ENCODE measurements at places on chromosomes 6 and 20.

- no peak for DNase-seq
Observed at GRCh38 chr6:109300874-109301273, 81.4 kb downstream of the CD164 start.

- no peak for DNase-seq
Observed at GRCh38 chr6:135320721-135321621, 139.9 kb downstream of the MYB start.

DNA sequence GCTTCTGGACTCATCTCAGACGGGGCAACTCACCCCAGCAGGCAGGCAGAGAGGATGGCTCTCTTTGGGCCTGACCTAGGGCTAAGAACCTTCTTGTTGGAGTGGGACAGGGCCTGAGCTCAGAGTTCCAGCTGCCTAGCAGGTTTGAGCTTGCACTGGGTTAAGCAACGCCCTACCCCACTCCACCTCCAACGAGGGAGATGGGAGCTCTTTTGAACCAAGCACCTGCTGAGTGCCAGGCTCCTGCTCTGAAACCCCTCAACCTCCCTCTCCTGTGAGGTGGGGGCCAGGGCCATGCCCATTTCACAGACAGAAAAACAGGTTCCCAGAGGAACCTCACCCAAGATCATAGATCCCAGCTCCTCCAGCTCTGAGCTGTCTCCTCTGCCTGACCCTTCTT is 54.3 kb downstream of the SNAI1 start:
- DNase-seq, result no peak

- no peak for DNase-seq
Observed at GRCh38 chr6:45092135-45092534, 236.0 kb upstream of the RUNX2 start.
